Activated naive CD4-positive, alpha-beta T cell (primary cell): ENCODE measurements at places on chromosomes 7 and 10.

GRCh38 chr10:129707406-129708388, 240.7 kb downstream of the MGMT start:
- no peak for DNase-seq

- no peak for DNase-seq
These were observed 2.9 kb upstream of the RBM20 start for GRCh38 chr10:110641256-110641655.

DNA sequence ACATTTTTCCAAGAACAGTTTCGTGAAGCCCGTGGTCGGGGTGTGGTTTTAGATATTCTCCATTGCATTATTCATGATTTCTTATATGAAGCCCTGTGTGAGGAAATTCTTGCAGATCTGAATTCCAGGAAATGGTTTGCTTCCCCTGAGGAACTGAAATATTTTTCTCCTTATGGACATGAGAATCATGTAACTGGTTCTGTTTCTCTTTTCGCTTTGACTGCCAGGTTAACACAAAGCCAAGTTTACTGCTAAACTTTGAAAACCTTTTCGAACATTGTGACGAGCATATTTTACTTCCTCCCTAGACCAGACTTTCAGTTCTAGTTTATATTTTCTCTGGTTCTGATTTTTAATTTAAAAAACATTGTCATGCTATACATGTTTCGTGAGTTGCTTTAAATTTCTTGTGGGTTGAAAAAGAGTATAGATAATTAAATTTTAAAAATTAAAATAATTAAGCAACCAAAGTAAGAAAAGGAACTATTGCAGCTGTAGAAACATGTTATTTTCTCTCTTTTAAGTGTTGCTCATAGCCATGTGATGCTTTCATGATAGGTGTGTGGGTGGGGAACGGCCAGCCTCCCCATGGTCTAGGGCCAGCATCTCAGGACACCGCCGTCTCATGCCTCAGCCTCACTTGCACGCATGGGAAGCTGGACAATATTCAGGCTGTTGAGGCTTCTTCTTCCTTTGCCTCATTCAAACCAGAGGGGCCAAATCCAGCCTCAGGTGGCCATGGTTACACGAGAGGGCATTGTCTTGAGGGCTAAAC, 97.1 kb downstream of the CREB5 start:
- no peak for DNase-seq

- DNase-seq: no peak
These were observed 44.7 kb upstream of the PITRM1 start for GRCh38 chr10:3217301-3217700.

- no peak for DNase-seq
These were observed 13.1 kb downstream of the TSPAN15 start for GRCh38 chr10:69464401-69464800.

GRCh38 chr7:106377847-106378361, 93.1 kb upstream of the NAMPT start:
- no peak for DNase-seq

DNA sequence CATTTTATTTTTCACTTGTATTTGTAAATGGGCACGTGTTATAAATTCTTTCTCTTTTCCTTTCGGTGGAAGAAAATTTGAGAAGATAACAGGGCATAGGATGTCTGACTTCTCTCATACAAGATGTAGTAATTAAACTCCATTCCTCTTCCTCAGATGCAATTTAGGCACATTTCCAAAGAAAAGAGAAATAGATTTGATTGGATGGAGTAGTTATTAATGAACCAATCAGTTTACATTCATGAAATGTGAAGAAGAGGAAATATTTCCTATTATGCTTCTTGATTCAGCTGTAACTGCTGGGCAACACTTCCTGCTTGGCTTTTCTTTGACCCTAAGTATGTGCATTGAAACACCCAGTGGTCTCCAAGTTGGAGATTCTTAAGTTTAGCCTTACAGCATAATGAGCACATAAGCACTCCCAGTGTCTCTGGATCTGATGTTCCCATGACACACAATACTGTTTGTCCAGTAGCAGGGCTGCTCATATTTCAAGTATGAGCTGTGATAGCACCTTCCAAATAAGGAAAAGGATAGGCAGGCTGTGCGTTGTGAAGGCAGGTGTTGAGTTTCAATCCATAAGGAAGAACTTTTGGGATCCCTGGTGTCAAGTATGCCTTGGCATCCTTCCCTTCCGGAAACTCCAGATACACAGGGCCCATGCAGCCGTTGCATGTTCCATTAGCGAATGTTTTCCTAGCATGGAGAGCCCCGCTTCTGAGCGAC, 33.4 kb upstream of the COBL start:
- DNase-seq: no peak

- no peak for DNase-seq
These were observed 672 bp downstream of the GTPBP4 start for GRCh38 chr10:988667-989545.

DNA sequence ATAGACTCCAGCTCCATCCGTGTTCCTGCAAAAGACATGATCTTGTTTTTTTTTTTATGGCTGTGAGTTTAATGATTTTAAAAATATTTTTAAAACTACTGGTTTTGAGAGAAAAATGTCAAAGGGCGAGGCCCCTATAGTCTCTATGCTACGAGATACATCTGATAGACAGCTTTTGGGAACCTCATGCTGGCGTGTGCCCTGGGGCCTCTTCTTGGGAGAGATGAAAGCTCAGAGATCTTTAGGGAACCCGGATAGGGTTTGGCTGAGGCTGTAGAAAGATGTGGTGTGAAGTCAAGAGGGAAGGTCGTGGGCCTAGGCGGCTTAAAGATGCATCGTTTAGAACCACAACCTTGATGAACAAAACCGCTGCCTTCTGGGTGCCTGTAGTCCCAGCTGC, 70.2 kb downstream of the PDIA4 start:
- DNase-seq: no peak

DNA sequence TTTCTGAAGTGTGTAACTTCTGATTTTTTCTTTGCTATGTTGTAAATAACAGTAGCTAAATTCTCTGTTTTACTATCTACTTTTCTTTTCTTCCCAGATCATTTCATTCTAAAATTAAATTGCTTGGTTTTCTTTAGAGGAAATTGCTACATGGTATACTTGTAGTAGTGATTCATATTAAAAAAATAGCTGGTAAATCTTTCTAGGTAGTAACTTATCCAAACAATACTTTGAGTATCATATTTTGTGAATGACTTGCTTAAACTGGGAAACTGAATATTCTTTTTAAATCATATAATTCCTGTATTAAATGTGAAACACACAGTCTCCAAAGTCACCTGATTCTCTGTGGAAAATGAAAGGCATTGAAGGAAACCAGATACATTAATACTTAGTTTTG, 85.5 kb downstream of the ZNRF2 start:
- no peak for DNase-seq

- DNase-seq: no peak
These were observed 34.3 kb upstream of the HERPUD2 start for GRCh38 chr7:35729061-35729783.

DNA sequence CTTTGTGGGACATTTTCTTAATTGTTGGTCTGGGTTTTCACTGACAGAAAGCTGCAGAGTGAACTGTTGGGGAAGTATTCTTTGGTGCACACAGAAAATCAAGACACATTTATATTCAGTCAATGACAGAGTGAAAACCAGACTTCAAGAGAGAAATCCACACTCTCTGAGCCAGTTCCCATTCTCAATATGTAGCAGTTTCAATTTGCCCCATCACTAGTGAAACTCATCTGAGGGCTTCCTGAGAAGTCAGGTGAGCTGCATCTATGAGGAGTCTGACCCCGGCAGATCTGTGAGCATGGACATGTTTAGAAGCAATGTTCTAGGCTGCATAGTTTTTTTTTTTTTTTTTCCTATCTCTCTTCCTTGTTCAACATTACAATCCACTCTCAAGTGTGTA, 163.7 kb upstream of the AHR start:
- DNase-seq: no peak

DNA sequence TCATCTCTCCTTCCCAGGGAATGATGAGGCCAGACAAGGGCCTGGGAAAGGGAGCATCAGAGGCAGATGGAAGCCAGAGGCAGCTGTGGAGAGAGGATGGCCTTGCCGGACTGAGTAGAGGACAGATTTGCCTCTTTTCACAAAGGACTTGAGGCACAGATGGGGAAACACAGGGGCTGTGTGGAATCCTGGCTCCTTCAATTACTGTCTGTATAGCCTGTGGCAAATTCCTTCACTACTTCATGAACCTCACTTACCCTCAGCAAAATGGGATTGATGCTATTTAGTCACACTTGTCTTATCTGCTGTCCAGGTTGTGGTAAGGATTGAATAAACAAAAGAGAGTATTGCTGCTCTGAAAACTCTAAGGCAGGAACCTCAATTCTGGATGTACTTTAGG, 40.3 kb downstream of the SLC25A28 start:
- DNase-seq: no peak

- no peak for DNase-seq
These were observed 19.9 kb upstream of the CRHR2 start for GRCh38 chr7:30702200-30702599.

GRCh38 chr10:130257897-130258296, 121.7 kb downstream of the GLRX3 start:
- no peak for DNase-seq

DNA sequence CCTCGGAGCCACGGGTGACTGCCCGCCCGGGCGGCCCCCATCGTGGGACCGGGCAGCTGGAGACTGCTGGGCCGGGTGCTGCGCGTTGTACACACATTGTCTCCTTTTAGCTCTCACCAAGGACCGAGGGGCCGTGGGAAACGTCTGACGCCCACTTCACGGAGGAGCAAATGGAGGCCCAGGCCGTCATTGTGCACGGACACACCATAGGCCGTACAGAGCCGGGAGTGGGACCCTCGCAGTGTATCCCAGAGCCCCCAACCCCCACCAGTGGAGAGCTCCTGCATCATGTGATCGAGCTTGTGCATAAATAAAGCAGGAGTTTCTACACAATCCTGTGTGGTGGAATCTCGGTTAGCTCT, 722 bp downstream of the DENND10 start:
- DNase-seq: peak; percentile 4

DNA sequence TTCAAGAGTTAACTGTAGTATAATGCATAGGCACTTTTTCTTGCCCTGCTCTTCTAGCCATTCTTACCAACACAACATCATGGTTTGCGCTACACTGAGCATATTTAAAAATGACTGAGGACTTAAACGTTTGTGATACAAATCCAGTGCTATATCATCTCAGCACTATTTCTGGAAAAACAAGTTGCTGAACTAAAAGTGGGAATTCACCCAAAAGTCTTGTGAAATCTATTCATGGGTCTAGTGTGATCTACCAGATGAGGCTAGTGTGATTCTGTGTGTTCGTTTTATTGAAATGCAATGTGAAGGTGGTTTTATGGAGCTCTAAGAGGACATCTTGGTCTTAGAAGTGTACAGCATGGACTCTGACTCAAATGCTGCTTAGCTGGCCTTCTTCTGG, 584.6 kb upstream of the POM121L12 start:
- no peak for DNase-seq

GRCh38 chr7:66403564-66403963, 198.4 kb downstream of the TPST1 start:
- DNase-seq: no peak

- no peak for DNase-seq
These were observed 142.0 kb downstream of the NOC3L start for GRCh38 chr10:94220717-94221116.

- no peak for DNase-seq
These were observed 34.2 kb upstream of the IGFBP3 start for GRCh38 chr7:45955286-45955685.

DNA sequence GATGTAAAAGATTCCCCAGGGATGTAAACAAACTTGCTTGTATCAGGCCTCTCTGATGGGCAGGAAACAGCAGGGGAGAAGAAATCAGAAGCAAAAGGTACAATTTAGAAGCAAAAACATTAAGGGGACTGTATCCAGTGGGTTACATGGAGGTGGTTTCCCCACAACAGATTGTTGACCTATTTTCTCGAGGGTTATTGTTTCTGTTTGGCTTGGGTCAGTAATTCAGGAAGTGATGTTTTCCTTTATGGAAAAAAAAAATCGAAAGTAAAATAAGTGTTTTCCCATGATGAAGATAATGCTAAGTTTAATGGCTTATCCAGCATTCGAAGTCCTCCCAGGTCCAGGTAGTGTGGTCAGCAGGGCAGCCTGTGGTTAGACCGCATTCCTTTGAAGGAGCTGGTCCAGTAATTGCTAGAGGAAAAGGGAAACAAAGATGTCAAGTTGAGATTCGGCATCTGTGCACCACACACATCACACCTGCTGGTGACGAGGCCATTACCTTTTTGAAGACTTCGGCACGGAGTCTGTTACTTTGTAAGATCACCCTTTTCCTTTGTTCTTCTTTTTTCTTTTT, 37.3 kb upstream of the ADAM12 start:
- no peak for DNase-seq

GRCh38 chr7:26659121-26659520, 205.3 kb downstream of the SKAP2 start:
- DNase-seq: no peak

DNA sequence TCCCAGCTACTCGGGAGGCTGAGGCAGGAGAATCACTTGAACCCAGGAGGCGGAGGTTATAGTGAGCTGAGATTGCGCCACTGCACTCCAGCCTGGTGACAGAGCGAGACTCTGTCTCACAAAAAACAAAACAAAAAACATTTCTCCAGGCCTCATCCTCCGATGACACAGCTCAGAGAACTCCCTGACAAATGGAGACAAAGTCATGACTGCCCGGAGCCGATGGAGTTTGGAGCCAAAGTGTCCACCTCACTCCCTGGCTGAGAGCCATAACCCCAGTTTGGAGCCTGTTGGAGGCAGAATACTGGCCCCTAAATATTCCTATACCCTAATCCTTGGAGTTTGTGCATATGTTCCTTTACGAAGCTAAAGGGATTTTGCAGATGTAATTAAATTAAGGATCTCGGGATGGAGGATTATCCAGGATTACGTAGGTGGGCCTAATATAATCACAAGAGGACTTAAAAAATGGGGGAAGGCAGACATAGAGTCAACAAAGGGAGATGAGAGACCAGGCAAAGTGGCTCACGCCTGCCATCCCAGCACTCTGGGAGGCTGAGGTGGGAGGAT, 22.7 kb downstream of the SSC4D start:
- DNase-seq: no peak

DNA sequence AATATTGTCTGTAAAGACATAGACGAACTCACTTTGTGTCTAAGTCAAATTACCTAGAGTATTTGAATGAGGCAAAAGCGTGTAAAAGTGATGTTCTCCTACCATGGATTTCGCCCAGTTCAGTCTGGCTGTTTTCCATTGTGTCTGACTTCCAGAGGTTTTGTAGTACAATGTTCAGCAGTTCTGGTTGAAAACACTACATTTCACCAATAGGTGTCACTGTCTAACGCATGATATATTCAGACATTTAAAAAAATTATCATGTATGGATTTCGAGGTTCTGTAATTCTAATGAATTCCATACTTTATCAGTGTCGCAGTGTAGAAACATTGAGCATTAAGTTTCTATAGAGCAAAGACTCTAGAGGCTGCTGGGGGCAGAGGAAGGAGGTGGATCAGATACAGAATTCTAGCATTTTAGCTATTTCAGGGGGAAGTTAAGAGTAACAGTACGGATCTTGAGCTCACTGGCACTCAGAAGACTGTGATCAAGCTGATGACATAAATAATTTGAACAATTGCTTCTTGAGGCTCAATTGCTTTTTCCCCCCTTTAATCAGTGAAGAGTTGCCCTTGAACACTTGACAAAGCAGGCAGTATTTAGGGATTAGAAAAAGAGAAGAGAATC, 196.9 kb upstream of the RHOBTB1 start:
- no peak for DNase-seq
